ENCODE measurements at places on chromosomes 6 and 20. TPM values are rescaled to one million over a fixed set of nuclear protein-coding genes. Genes with fewer than 3 reads are reported as not detected.

DNA sequence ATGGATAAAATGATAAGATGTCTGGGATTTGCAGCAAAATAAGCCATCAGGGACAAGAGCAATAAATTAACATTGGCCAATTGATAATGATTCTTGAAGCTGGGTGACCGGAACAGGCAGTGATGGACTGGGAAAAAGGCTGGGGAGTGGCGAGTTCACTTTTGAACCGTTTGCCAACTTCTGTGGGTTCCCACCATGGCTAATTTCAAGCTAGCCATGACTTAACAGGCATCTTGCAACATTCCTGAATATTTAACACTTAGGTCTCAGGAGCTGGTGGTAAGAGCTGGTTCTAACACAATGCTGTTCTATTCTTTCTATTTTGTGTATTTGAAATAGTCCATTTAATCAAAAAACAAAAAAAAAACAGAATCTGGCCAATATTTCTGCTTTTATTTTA lies 37.6 kb upstream of the CD83 start:
- peaks cover 13% of the 10 kb centered on the region for H3K4me1 ChIP-seq
- DNase-seq, result no peak
- no peaks in the 10 kb centered on the region for H3K36me3 ChIP-seq
- H3K4me3 ChIP-seq, result no peak overlapping the region
- no peak overlapping the region for H3K27ac ChIP-seq
- H3K27me3 ChIP-seq, result no peaks in the 10 kb centered on the region

GRCh38 chr20:38680500-38681306 lies 43.6 kb upstream of the SLC32A1 start:
- no peaks in the 10 kb centered on the region for H3K36me3 ChIP-seq
- H3K27me3 ChIP-seq, result peaks cover 34% of the 10 kb centered on the region
- no peak for DNase-seq
- H3K4me3 ChIP-seq, result no peak overlapping the region
- H3K27ac ChIP-seq, result no peak overlapping the region
- H3K4me1 ChIP-seq, result no peaks in the 10 kb centered on the region

DNA sequence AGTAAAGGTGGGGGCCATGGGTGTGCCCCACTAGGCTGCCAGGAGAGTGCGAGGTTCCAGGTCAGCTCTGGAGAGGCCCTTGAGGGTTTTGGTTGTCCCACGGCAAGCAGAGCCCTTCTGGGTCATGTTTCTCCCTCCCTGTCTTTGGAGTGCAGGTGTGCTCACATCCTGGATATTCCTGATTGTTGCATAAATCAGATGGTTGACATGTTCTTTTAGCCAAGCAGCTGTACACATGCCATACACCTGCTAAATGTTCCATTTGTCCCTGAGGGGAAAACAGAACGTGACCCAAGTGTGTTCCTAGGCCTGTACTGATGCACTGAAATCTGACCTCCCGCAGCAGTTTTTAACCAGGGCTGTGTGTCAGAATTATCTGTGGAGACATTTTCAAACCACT lies 77.5 kb upstream of the BEND3 start:
- H3K4me1 ChIP-seq, result no peaks in the 10 kb centered on the region
- no peak overlapping the region for H3K4me3 ChIP-seq
- H3K36me3 ChIP-seq, result peaks cover 54% of the 10 kb centered on the region
- no peaks in the 10 kb centered on the region for H3K27me3 ChIP-seq
- H3K27ac ChIP-seq, result no peak overlapping the region

GRCh38 chr6:132768051-132768517 lies 10.4 kb upstream of the VNN2 start:
- H3K36me3 ChIP-seq, result peaks cover 11% of the 10 kb centered on the region
- H3K4me3 ChIP-seq, result no peak overlapping the region
- no peaks in the 10 kb centered on the region for H3K27me3 ChIP-seq
- H3K27ac ChIP-seq, result peak overlapping the region; percentile 9
- peak; percentile 82 for DNase-seq
- H3K4me1 ChIP-seq, result peaks cover 12% of the 10 kb centered on the region

DNA sequence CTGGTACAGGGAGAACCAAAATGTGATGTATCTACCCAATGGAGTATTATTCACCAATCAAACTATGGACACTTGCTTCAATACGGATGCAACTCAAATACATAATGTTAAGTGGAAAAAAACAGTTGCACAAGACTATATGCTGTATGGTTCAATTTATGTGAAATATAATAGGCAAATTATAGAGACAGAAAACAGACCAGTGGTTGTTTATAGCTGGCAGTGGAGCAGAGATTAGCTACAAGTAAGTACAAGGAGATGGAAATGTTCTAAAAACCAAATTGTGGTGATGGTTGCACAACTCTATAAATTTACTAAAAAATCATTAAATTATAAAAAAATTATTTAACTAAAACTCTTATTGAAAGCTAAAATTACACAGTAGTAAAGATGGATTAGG lies 113.2 kb downstream of the PRDM1 start:
- no peak overlapping the region for H3K27ac ChIP-seq
- H3K27me3 ChIP-seq, result no peaks in the 10 kb centered on the region
- no peaks in the 10 kb centered on the region for H3K36me3 ChIP-seq
- H3K4me3 ChIP-seq, result no peak overlapping the region

GRCh38 chr6:169573883-169574282 lies 127.9 kb downstream of the WDR27 start:
- DNase-seq, result no peak
- H3K4me3 ChIP-seq, result no peak overlapping the region
- H3K27me3 ChIP-seq, result no peaks in the 10 kb centered on the region
- no peaks in the 10 kb centered on the region for H3K36me3 ChIP-seq
- H3K4me1 ChIP-seq, result no peaks in the 10 kb centered on the region
- no peak overlapping the region for H3K27ac ChIP-seq

GRCh38 chr20:59993736-59994430 lies 35.7 kb downstream of the CDH26 start:
- H3K27me3 ChIP-seq, result no peaks in the 10 kb centered on the region
- no peaks in the 10 kb centered on the region for H3K36me3 ChIP-seq
- no peak for DNase-seq
- no peak overlapping the region for H3K4me3 ChIP-seq
- H3K27ac ChIP-seq, result no peak overlapping the region

DNA sequence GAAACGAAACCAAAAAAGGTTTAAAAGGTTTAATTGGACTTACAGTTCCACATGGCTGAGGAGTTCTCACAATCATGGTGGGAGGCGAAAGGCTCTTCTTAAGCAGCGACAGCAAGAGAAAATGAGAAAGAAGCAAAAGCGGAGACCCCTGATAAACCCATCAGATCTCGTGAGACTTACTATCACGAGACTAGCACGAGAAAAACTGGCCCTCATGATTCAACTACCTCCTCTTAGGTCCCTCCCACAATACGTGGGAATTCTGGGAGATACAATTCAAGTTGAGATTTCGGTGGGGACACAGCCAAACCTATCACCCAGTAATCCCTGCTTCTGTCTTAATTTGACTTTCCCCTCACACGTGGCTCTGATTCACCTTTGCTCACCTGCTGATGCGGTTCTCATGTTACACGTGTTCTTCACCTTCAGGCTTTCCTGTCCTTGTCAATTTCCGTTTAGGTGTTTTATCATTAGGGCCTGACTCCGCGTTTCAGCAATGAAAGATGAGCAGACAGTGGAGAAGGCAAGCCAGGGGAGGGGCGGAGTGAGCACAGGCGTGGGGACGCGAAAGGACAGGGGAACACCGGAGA lies 57.1 kb downstream of the AGPAT4 start:
- peaks cover 8% of the 10 kb centered on the region for H3K36me3 ChIP-seq
- H3K4me3 ChIP-seq, result no peak overlapping the region
- no peak for DNase-seq
- no peaks in the 10 kb centered on the region for H3K4me1 ChIP-seq
- no peaks in the 10 kb centered on the region for H3K27me3 ChIP-seq

DNA sequence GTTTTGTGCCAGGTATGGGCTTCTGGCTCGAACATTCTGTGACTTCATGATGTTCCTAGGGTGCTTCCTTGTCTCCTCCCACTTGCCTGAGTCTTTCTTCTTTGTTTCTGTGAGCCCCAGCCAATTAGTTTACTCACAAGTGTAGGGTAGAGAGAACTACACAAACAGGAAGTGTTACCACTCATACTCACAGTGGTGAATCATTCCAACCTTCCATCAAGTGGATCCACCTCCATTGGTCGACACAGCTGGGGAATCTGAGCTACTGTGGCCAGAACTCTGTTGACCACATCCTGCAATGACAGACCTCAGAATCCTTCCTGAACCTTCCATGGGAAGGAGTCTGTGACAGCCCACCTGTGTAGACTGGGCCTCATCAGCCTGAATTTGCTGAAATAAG lies 76.8 kb downstream of the UNC5CL start:
- no peaks in the 10 kb centered on the region for H3K36me3 ChIP-seq
- no peaks in the 10 kb centered on the region for H3K27me3 ChIP-seq
- H3K4me3 ChIP-seq, result no peak overlapping the region
- no peaks in the 10 kb centered on the region for H3K4me1 ChIP-seq

DNA sequence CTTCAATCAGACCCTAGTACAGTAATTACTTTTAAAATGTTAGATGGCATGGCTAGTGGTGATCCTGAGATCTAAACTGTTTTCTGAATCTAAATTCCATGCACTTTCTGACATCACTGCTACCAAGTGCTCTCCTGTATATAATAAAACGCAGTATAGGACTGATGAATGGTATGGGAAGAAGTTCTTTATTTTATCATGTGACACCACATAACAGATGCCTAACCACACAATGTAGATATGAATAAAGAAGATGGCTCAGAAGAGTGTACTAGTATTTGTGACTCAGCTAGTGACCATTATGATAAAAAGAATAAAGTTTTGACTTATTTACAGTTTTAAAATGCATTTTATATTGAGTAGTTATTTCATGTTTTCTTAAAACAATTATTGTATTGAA lies 8.5 kb downstream of the NDUFAF4 start:
- H3K4me1 ChIP-seq, result peaks cover 5% of the 10 kb centered on the region
- H3K36me3 ChIP-seq, result no peaks in the 10 kb centered on the region
- no peaks in the 10 kb centered on the region for H3K27me3 ChIP-seq
- no peak overlapping the region for H3K27ac ChIP-seq
- no peak for DNase-seq

DNA sequence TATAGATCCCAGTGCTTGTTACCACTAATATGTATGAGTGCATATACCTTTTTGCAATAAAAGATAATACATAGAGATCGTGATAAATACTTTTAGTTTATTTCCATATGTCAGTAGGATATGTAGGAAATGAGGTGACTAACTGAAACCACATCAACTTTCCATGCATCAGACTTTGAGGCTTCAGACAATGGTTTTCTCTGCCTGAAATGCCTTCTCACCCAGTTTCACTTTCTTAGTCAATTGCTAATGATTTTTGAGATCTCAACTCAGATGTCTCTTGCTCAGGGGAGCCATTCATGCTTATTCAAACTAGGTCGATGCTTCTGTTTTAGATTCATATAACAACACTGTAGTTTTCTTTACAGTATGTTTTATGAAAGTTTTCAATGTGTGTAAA lies 626.6 kb upstream of the ADGRB3 start:
- H3K4me3 ChIP-seq, result no peak overlapping the region
- DNase-seq, result no peak
- H3K36me3 ChIP-seq, result no peaks in the 10 kb centered on the region

DNA sequence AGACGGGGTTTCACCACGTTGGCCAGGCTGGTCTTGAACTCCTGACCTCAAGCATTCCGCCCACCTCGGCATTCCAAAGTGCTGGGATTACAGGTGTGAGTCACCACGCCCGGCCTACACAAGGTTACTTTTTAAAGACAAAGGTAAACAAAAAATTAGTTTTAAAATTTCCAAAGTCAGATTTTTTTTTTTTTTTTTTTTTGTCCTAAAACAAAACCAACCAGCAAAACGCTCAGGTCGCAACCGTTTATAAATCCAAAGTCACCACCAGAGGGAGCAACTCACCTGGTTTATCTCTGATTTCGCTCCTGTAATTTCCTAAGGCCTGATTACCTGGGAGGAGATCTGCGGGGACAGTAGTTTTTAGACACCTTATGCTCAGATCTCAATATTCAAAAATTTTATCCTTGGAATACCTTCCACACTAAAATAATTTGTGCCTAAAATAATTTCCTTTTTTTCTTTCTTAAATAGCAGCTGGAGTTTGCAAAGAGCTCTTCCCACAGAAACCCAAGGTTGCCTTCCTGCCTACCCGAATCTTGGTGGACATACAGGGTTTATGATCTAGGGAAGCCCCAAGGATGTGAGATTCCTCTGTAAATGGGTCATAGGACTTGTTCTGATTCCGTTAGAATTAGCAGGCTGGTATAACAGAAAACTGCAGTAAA lies 19.8 kb upstream of the TREM1 start:
- no peak overlapping the region for H3K4me3 ChIP-seq
- H3K27me3 ChIP-seq, result peaks cover 9% of the 10 kb centered on the region
- DNase-seq, result no peak
- peaks cover 3% of the 10 kb centered on the region for H3K4me1 ChIP-seq
- no peak overlapping the region for H3K27ac ChIP-seq
- no peaks in the 10 kb centered on the region for H3K36me3 ChIP-seq

LY6G6F gene
- 4.9 TPM for total RNA-seq

ELOVL4 gene
- 0.19 TPM for total RNA-seq

TPX2 gene
- 10.1 TPM for total RNA-seq

ZBTB46 gene
- total RNA-seq, result 35.9 TPM

COL9A1 gene
- total RNA-seq, result not detected

SCRT2 gene
- total RNA-seq, result 0.09 TPM
